ENCODE measurements at places on chromosomes 5 and 9.

DNA sequence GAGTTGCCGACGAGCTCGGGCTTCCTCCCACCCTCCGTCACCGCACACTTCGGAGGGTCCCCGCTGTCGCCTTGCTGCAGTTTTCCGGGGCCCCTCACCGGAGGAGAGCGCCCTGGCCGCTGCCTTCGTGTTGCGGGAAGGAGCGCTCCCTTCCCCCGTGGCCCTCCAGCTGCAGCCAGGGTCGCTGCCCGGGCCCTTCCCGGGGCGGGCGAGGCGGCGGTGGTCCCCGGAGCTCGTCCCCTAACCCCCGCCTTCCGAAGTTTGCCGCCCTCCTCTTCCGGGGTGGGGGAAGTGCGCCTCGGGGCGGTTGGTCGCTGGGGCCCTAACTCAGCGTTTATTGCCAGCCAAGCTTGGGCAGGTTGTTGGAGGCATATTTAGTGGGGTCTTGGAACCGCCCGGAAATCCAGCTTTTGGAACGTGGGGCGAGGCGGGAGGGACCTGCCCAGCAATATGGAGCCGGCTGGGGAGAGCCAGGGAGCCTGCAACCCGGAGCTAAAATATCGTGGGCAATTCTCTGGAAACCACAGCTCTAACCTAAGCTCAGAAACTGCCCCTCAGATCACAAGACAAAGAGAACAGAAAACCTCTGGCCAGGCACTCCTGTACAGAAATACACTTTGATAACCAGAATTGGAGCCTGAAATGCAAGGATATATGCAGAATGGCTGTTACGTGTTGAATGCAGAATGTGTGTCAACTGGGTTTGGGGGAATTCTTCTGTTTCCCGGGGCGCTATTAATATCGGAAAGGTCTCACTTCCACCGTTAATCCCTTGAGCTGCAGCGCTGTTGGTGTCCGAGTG lies 890 bp downstream of the PIK3R1 start:
- peak; percentile 56 for DNase-seq

- no peak for DNase-seq
Measured at GRCh38 chr9:90724112-90724511, 77.5 kb upstream of the SYK start.

DNA sequence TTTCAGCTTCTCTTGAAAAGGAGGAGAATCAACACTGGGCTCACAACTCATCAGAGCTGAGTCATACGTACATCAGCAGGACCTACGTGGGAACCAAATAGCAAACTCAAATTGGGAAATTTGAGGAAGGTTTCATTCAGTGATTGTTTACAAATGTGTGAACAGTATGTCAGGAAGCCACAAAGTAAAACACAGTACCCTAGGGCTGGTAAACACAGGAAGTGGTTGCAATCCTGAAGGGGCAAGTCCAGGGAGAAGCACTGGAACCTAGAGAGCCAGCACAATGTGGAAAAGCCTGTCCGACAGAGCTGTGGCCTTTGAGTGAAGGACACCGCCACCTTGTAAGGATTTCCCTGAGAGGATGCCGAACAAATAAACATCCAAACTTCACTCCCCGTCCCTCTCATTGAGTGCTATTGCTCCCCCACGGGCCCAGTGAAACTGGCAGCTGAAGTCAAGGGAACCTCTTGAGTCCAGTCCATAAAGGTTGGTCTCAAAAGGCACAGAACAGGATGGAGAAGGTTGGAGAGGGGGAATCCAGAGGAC lies 26.7 kb upstream of the RICTOR start:
- DNase-seq: no peak

DNA sequence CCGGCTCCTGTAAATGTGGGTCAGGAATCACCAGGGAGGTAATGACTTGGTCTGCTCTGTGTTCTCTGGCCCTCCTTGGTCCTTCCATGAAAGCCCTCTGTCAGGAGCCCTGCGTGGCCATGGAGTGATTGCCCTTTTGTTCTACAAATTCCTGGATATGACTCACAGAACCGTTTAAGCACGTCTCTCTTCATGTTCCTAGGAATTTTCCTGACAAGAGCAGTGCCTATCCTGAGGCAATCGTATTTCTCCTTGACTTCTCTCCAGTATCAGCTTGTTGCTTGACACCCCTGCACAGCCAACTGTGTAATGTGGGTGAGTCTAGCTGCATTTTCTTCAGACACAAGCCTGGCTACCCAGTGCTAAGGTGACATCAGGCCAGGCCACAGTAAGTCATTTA lies 274.3 kb upstream of the ZNF462 start:
- no peak for DNase-seq

DNA sequence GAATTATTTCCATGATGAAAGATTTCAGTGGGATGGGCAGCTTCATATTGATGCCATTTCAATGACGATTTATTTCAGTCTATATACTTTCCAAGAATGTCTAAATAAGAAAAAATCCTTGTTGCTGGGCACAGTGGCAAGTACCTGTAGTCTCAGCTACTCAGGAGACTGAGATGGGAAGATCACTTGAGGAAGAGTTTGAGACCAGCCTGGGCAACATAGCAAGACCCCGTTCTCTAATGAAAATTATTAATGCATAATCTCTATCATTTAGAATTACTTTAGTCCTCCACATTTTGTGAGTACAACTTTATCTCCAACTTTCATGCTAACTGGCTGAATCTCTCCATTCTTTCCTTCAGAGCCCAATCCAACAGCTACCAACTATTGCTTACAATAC lies 52.5 kb downstream of the PTBP3 start:
- DNase-seq: no peak

DNA sequence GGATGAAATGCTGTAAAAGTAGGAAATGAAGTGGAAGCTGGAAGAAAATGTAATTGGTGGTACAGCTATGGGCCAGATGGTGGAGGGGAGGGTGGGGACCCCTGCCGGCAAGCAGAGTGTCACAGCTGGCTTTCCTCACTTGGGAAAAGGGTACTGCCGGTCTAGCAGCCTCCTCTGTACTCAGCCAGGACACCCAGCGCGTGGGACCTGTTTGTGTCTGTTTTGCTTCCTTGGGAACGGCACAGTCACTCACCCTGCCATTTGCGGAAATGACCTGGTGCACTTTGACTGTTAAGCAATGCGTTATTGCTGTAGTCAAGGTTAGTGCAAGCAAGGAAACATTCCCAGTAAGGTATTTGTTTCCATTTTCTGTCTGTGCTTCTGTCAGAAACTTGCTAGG lies 10.1 kb downstream of the TMEM252 start:
- no peak for DNase-seq

GRCh38 chr5:149656576-149657182 lies 73.4 kb upstream of the PPARGC1B start:
- no peak for DNase-seq

DNA sequence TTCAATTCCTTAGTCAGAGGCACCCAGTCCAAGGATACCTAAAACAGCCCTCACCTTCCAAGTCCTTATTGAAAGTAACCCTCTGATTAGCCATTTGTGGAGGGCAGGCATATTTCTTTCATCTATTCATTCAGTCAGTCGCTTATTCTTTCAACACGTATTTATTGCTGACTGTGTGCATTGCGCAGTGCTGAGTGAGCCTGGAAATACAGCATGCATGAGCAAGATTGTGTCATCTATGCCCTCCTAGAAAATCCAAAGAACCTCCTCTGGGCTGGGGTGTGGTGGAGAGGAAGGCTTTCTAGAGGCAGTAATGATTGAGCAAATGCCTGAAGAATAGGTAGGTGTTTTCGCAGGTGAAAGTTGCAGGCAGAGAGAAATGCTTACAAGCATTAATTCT lies 8.5 kb upstream of the FEM1C start:
- DNase-seq: no peak

DNA sequence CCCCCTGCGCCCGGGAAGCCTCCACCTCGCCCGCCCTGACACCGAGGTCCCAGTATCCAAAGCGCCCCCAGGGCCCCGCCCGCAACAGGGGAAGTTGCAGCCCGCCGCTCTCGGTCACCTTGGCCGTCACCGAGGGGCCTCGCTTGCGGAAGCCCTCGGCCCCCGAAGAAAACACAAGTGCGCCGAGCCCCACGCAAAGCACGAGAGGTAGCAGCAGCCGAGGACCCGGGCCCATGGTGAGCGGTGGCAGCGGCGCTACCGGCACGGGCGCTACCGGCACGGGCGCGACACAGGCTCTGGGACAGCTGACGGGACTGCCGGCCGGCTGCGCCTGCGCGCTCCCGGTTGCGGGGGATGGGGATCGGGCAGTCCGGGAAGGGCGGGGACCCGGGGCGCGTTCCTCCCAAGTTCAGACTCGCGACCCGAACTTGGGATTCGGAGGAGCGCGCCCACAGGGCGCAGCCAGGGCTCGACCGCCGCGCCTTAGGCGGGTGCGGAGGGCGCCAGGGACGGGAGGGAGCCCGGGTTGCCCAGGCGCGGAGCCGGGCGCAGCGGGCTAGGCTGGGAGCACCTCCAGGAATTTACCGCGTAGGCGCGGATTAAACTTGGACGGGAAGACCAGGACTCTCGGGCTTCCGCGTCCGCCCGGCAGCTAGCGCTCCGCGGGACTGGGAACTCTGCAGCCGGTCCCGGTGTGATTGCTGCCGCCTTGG lies at the start of gene PPIC:
PPIC (minus strand) TSS at position 335 of the 713 bp plus-strand sequence; CDS start at position 235, 100 bp downstream.
- DNase-seq: no peak

DNA sequence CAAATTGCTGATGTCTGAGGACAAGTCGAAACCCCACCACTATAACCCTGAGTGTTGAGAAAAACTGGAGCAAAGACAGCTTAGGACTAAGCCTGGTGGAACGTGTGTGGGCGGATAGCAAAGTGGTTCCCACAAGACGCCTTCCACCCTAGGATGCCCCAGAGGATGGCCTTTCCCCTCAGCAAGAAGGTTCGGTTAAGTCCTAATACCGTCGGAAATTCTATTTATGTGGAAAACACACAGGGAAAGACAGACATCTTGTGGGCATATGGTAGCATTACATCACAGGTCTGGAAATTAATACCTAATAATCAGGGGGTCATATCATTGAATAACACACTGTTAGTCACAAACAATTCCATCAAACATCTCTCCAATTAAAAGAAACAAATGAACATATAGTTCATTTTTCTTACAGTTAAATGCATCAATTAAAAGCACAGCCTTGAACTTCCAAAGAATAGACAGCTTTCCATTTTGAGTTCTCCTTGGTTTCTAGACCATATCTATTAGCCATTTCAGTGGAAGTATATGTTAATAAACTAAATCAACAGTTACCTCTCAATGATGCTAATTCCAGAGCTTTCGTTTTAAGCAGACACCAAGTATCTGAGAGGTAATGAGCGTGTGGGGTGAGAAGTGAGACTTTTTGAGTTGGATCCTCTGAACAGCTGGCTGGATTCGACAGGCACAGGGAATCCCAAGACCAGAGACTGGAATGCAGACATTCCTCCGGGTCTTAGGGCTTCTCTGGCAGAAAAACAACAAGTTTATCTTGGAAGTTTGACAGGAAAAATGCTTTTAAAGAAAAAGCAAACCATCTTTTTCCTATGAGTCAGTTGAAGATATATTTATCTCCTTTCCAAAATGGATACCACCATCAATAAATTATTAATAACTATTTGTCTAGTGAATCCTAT lies 2.9 kb upstream of the ICE1 start:
- no peak for DNase-seq

- DNase-seq: no peak
Measured at GRCh38 chr9:109535365-109535764, 37.3 kb upstream of the PTPN3 start.

GRCh38 chr9:129483415-129484351 lies 137.2 kb downstream of the C9orf50 start:
- no peak for DNase-seq

GRCh38 chr5:94893412-94894135 lies 275.1 kb downstream of the SLF1 start:
- peak; percentile 2 for DNase-seq

GRCh38 chr9:130110166-130110565 lies 56.5 kb downstream of the GPR107 start:
- no peak for DNase-seq

DNA sequence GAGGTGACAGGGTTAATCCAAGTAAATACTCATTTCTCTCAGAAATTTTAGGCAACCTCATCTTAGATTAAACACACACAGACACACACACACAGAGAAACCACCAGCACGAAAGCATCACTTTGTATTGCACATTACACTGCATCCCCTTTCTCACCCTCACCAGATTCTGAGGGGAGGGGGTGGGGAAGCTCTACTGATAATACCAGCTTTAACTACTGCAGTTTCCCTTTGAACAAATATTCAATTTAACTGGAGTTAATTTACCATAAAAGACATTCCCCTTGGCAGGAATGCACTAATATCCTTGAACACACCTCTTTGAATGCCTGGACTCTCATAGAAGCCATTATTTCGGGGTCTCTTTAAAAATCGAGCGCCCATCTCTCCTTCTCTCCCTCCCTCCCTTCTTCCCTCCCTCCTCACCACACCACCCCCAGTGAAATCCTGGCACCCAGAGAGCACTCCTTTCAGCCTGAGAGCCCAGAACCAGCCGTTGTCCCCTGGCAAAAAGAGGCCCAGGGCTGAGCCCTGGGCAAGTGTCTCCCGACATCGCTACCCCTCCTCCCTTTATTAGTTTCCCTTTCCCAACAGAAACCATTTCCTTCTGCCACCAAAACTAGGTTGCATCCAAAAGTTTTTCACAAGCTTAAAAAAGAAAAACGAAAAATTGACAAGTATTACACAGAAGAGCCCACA lies 2.8 kb upstream of the NFIB start:
- DNase-seq: no peak

GRCh38 chr9:133234577-133235322 lies 25.7 kb upstream of the OBP2B start:
- DNase-seq: no peak

- no peak for DNase-seq
Measured at GRCh38 chr5:96143450-96143849, 181.8 kb upstream of the ELL2 start.
